ENCODE measurements at places on chromosomes 4 and X.

DNA sequence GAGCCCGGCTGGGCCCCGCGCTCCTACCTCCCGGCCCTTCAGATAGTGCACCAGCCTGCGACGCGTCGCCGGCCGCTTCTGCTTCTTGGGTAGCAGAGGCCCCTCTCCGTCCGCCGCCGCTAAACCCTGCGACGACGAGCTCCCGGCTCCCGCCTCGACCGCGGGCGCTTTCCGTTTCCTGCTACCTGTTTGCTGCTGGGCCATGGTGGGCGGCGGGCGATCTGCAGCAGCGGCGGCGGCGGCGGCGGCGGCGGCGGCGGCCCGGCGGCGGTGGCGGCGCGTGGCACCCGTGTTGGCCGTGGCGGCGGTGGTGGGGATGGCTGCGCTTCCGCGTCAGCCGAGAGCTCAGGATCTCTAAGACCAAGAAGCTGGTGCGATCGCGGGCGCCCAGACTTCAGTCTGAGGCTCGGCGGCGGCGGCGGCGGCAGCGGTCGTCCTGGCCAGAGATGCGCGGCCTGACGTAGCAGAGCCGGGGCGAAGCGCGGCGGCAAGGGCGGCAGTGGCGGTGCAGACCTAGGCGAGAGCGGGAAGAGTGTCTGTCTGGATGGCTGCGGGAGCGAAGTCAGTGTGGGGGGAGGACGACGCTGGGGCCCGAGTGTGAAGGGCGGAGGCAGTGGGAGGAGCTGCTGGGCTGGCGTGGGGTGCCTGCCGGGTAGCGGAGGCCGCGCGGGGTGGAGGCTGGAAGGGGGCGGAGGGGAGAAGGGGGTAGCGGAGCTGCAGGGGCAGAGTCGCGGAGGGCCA lies at the start of gene DCAF12L2:
Gene DCAF12L2, minus strand, starts transcription at position 569 of the 741 bp plus-strand sequence. Its CDS starts 365 bp downstream, at position 204.
- no peak for DNase-seq

DNA sequence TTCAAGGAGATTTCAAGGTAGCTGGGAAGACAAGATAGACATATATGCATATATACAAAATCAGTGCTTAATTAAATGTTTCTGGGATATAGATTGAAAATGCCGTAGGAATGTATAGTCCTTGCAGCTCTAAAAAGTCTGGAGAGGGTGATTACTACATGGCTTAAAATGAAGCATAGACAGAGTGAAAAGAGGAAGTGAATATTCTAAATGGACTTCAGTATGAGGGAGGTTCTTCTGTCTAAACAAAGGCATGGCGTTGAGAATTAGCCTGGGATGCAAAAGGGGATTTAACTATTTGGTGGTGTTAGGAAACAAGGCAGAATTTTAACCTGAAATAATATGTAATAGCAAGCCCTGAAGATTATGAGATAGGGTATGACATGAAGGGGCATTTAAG lies 141.5 kb upstream of the FRMPD4 start:
- DNase-seq: no peak

DNA sequence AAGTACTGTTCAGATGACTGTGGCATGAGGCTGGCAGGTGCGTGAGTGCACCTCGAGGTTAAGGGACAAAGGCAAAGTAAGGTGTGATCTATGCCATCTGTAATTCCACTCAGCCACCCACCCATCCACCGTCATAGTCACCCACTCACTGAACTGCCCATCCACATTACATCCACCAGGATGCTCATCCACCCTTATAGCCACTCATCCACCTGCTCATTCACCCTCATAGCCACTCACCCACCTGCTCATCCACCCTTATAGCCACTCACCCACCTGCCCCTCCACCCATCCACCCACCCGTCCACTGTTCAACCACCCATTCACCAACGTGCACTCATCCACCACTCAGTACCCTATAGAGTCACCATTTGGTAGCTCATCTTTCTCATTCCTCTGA lies 64.1 kb upstream of the UXT start:
- DNase-seq: no peak

GRCh38 chr4:163666332-163666873 lies 171.9 kb downstream of the TMA16 start:
- DNase-seq: no peak

DNA sequence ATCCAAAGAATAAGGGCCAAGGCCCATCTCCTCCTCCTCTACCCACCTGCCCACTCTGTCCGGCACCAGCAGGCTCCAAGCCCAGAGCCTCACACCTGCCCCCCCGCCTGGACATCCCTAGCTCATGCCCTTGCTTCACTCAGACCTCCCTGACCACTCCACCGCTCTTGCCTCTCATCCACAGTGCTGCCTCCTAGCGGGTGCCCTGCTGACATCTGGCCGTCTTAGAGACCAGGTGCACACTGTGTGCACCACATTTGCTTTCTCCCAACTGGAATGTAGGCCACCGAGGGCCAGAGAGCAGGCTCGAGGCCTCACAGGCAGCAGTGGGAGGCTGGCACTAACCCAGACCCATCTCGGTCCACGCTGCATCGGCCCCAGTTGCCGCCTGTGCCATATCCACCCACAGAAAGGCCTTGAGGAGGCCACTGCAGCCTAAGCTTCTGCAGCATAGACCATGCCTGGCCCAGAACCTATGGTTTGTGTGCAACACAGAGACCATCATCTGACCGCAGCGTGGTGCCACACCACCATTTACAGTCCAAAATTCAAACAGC lies 13.5 kb downstream of the LETM1 start:
- no peak for DNase-seq

GRCh38 chrX:42102586-42103282 lies 179.4 kb upstream of the CASK start:
- DNase-seq: no peak

- DNase-seq: no peak
Measured at GRCh38 chr4:124433500-124433899, 279.0 kb downstream of the ANKRD50 start.

DNA sequence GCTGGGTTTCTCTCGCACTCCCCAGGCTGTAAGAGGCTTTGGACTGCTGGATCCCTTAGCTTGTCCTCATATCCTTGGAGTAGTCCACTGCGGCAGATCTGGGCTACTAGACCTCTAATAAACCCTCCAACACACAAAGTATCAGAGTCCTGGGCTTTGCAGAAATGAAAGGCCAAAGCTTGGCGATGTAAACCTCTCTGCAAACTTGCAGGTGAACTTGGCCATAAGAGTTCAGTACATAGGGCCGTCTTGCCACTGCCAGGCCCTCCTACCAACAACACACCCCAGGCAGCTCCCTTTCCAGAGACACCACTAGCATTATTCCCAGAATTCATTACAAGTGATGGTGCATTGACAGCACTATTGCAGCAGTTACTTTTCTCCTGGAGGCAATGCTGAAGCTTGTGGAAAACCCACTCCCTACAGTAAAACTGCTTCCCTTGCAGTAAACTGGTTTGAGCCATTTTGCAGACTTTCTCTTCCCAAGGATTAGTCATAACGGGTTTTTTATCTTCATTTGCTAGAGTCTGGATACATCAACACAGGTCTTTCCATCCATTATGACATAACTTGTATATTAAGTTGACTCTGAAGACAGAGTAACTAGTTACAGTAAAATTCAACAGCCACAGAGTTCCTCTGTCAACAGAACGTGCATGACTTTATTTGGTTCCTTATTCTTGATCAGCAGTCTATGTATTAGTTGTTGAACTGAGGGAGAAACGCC lies 2.4 kb downstream of the ANKRD50 start:
- no peak for DNase-seq

DNA sequence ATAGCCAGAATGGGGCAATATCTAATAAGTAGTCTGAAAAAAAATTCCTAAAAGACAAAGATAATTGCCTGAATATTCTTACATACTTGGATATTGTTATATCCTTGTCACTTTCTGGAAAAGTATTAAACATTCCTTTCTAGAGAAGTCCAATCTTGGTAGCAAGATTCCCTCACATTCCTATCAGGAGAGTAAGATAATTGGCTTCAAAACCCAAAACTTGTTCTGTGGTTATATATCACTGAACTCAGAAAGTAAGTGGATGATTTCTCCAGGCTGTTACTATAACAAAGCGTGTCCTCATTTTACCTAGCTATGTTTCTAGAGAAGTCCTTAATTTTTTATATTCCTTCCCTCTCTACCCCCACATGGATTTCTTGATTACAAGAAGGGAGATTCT lies 46.0 kb upstream of the TEX13A start:
- no peak for DNase-seq

DNA sequence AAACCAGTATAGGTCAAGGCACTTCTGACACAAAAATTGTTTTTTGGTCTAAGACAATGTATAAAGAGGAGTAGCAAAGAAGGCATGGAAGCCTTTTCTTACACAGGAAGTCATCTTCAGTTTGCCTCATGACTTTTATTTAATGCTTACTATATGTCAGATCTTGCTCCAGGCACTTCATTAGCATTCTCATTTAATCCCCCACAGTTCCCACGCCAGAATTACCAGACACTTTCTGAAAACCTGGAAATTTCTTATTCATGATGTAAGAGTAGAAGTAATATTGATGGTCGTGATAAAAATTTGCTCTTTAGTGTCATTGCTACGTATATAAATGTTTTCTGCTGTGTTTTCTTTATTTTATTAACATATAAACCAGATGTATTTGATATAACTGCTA lies 39.2 kb downstream of the ARHGEF38 start:
- DNase-seq: no peak

GRCh38 chr4:64857198-64857597 lies 447.9 kb upstream of the TECRL start:
- no peak for DNase-seq

DNA sequence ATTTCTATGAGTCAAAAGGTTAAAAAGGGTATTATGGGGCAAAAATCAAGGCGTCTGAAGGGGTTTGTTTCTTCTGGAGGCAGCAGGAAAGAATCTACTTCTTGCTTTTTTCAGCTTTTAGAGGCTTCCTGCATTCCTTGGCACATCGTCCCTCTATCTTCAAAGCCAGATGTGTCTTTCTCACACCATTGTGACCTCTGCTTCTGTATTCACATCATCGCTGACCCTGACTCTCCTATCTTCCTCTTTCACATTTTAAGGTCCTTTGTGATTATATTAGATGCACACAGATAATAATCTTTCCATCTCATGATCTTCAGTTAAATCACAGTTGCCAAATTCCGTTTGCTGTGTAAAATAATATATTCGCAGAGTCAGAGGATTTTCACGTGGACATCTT lies 112.7 kb downstream of the PPP4R3C start:
- DNase-seq: no peak

GRCh38 chr4:149910177-149910576 lies 94.5 kb upstream of the IQCM start:
- no peak for DNase-seq

DNA sequence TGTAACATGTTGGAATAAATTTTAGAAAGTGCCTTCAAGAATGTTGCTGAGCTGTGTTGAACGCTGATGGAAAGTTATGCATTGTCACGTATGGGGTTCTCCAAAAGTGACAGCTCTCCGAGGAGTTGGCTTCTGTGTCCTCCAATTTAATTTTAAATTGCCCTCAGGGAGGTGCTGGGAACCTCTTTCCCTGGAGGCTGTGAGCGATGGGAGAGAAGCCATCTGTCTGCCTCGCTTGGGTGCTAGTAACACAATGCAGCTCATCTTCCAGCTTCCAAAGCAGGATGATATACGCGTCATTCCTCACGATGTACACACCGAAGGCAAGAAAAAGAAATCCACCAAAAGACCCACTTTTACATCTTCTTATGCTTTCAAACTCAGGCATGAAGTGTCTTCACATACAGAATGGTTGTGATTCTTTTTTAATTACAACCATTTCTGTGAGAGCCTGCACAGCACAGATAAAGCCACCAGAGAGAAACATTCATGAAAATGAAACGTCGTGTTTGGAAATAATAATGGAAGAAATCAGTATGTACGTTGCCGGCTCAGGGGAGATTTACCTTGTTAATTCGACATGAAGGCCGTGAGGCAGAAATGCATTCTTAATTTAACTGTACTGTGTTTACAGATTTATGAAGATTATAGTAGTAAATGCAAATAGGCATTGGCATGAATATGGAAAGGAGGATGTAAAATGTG lies 218.9 kb downstream of the ASMT start:
- no peak for DNase-seq

GRCh38 chr4:108831291-108831690 lies 68.4 kb upstream of the ETNPPL start:
- DNase-seq: no peak

DNA sequence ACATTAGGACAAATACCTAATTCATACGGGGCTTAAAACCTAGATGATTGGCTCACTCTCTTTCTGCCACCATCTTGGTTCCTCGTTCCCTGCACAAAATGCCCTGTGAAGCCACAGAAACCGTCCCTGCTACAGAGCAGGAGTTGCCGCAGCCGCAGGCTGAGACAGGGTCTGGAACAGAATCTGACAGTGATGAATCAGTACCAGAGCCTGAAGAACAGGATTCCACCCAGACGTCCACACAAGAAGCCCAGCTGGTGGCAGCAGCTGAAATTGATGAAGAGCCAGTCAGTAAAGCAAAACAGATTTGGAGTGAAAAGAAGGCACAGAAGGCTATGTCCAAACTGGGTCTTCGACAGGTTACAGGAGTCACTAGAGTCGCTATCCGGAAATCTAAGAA lies 34.3 kb downstream of the TRIM61 start:
- DNase-seq: no peak

GRCh38 chr4:56783986-56784385 lies 37.5 kb downstream of the SPINK2 start:
- no peak for DNase-seq

GRCh38 chr4:143700046-143700415 lies 444 bp downstream of the FREM3 start:
- no peak for DNase-seq

DNA sequence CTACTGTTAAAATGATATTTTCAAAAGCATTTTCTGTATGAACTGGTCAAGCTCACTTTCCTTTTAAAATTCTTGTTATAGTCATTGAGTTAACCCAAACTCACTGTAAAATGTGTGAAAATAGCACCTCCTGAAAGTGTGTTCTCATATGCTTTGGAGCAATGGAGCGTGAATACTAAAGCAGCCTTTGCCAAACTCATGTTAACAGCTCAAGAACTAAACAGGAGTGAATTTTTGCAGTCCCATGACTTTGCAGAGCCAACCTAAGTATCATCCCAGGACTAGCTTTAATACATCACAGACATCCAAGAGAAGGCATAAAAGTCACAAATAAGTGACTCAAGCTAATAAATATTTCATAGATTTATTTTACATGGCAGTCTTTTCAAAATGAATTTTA lies 2.3 kb downstream of the AMMECR1 start:
- no peak for DNase-seq

All from stimulated activated CD8-positive, alpha-beta memory T cell treated with anti-CD3 and anti-CD28 coated beads, Interleukin-2, amount 100 ng/mL, for 1 hour (primary cell).